Mesothelial cell of epicardium (in vitro differentiated cells): ENCODE measurements at places on chromosomes 1 and 21.

- no peaks in the 10 kb centered on the region for H3K36me3 ChIP-seq
- H3K4me3 ChIP-seq = no peak overlapping the region
- H3K27me3 ChIP-seq = no peaks in the 10 kb centered on the region
- no peaks in the 10 kb centered on the region for H3K4me1 ChIP-seq
- no peak for DNase-seq
Measured at GRCh38 chr1:192160196-192160595, 1.9 kb downstream of the RGS18 start.

DNA sequence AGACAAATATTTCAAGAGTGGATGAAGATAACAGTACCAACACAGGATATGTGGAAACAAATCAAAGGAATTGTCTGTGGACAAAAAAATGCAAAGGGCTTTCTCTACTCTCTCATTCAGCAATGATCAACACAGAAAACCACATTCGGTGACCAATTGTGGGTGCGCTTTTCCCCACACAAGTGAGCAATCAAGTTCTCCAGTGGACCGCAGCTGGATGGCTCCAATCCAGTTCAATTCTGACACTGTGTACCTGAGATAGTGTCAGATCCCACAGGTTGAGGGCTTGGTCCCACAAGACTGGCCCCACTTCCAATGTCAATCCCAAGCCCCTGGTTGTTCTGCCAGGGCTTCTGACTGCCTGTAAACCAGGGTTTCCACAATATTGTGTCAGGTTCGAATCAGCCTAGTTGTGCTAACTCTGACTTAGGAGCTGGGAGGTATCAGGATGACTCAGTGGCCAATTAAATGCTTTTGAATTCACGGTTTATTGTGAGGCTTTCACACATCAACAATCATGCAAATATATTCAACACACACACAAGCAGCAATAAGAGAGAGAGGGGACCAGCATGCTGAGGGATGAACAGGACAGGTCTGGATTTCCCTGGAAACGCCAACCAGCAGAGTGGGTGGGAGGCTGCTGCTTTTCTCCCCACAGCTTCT is 87.0 kb upstream of the BTG3 start:
- DNase-seq = no peak
- H3K27me3 ChIP-seq = no peaks in the 10 kb centered on the region
- H3K4me3 ChIP-seq = no peak overlapping the region
- peaks cover 3% of the 10 kb centered on the region for H3K36me3 ChIP-seq
- H3K27ac ChIP-seq = no peak overlapping the region
- no peaks in the 10 kb centered on the region for H3K4me1 ChIP-seq

- no peak overlapping the region for H3K4me3 ChIP-seq
- peaks cover 9% of the 10 kb centered on the region for H3K27me3 ChIP-seq
- peaks cover 3% of the 10 kb centered on the region for H3K36me3 ChIP-seq
- no peak for DNase-seq
Measured at GRCh38 chr1:11051781-11052511, 4.9 kb upstream of the MASP2 start.

- H3K27ac ChIP-seq = no peak overlapping the region
- no peaks in the 10 kb centered on the region for H3K36me3 ChIP-seq
- no peaks in the 10 kb centered on the region for H3K27me3 ChIP-seq
- DNase-seq = no peak
- peaks cover 17% of the 10 kb centered on the region for H3K4me1 ChIP-seq
- no peak overlapping the region for H3K4me3 ChIP-seq
Measured at GRCh38 chr1:172292840-172293239, 127.6 kb upstream of the C1orf105 start.

DNA sequence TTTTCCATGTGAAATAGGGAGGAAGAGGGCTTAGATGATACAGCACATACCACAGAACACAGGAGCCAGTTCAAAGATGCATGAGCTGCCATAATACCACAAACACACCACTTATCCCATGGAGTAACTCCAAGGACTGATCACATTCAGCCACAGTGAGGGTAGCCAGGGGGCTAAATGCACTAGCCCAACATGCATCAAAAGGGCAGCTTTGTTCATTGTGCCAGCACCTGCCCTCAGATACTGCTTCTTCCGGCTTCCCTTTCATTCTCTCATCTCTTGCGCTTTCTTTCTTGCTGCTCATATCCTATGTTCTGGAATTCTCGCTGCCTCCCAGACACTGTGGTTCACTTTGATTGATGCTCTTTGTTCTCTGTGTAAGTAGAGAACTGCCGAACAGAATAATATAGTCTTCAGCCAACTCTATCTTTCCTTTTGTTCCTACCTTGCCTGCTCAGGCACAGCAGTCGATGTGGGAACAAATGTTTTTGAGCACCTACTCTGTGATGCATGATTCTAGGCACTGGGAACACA is 50.0 kb upstream of the SYT6 start:
- H3K36me3 ChIP-seq = no peaks in the 10 kb centered on the region
- H3K27me3 ChIP-seq = peaks cover 54% of the 10 kb centered on the region
- H3K4me3 ChIP-seq = no peak overlapping the region
- no peak for DNase-seq
- H3K4me1 ChIP-seq = peaks cover 4% of the 10 kb centered on the region
